ENCODE measurements at places on chromosomes 3 and 15.

DNA sequence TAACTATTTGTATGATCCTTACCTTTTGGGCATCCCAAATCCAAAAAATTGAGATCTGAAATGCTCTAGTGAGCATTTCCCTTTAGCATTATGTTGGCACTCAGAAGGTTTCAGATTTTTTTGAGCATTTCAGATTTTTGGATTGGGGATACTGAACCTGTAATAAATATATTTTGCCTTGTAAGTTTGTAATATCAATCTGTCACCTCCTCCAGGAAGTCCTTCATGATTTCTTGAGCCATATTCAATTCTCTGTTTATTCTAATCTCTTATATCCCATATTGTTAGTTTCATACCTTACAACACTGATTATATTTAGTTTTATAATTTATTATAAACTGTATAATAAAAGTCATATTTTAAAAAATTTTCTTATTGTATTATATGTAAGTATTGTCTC, 215.2 kb downstream of the BBX start:
- no peak for DNase-seq

GRCh38 chr15:91158415-91159394, 58.6 kb downstream of the SV2B start:
- DNase-seq, result no peak

DNA sequence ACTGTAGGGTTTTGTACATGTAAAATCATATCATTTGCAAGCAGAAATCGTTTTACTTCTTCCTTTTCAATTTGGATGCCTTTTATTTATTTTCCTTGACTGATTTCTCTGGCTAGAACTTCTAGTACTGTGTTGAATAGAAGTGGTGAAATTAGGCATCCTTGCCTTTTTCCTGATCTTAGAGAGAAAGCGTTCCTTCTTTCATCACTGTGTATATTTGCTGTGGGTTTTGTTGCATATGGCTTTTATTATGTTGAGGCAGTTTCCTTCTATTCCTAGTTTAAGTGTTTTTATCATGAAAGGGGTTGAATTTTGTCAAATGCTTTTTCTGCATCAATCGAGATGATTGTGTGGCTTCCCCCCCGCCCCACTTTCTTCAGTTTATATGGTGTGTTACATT, 140.9 kb downstream of the ATG7 start:
- DNase-seq, result no peak

- DNase-seq, result no peak
These were observed 12.7 kb downstream of the SPSB4 start for GRCh38 chr3:141063831-141064230.

- DNase-seq, result no peak
These were observed 16.6 kb downstream of the EAF1 start for GRCh38 chr3:15443826-15444524.

GRCh38 chr3:71725271-71725991, at the start of gene EIF4E3:
EIF4E3 (minus strand) TSS chr3:71725402; CDS start chr3:71725367, 35 bp downstream.
- DNase-seq, result no peak

DNA sequence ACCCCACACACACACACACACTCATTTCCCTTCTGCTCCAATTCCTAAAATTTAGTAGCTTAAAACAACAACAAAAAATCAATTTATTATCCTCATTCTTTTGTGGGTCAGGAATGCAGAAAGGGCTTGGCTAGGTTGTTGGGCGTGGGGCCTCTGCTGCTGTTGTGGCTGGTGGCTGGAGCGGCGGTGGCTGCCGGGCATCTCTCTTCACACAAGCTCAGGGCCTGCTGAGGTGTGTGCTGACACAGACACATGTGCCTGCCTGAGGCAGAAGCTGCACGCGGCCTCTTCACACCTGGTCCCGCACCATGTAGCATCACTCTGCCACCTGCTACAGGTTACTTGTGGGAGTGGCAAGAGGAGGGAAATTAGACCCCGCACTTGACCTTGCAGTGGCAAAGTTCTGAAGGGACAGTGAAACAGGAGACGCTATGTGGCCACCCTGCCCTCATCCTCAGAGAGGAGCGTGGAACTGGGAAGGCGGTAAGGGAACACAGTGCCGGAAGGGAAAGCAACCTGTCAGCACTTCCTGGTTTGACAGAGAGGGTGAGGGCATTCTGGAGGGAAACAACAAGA, 64.0 kb upstream of the PRR20G start:
- no peak for DNase-seq

GRCh38 chr15:28969511-28970085, 83.8 kb downstream of the APBA2 start:
- no peak for DNase-seq

- no peak for DNase-seq
These were observed at the start of gene CYP11A1 for GRCh38 chr15:74367296-74367854. CYP11A1 (minus strand) TSS chr15:74367646; CDS start chr15:74367585, 61 bp downstream.

DNA sequence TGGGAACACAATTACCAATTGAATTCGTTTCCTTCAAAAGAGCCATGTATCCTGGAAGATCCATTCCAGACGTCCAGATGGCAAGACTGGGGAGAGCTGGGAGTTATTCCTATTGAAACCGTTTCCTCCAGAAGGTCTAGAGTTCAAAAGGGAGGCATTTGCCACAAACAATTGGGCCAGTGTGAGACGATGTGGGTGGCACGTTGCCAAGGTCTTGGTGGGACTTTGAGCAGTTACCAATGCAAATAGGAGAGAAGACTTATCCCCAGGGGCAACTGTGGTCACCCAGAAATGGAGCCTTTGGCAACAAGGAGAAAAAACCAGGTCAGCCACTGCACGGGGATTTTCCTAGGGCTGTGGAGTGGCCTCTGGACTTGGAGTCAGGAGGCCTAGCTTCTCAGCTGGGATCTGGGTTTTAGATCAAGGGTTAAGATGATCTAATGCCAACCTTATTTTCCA, 29.6 kb upstream of the TLE3 start:
- no peak for DNase-seq

GRCh38 chr3:133138017-133138416, 99.8 kb downstream of the TMEM108 start:
- no peak for DNase-seq

- no peak for DNase-seq
These were observed 18.2 kb upstream of the PDIA5 start for GRCh38 chr3:123048480-123049237.

DNA sequence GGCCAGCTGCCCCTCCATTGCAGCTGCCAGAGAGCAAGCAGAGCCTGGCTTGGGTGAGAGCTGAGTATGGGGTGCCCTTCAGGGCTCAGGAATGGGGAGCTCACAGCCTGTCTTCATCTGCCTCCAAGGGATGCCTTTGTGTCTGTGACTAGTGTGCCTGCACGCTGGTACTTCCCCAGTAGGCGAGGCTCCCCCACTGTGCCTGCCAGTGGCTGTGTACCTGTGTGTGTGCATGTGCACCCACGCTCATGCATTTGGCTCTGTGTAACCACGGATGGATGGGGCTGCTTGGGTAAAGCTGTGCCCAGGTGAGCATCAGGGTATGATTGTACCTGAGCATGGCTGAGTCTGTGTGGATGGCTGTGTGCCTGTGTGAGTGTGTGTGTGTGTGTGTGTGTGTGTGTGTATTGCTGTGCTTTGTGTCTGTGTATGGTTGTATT, 2.3 kb upstream of the GRM2 start:
- no peak for DNase-seq

DNA sequence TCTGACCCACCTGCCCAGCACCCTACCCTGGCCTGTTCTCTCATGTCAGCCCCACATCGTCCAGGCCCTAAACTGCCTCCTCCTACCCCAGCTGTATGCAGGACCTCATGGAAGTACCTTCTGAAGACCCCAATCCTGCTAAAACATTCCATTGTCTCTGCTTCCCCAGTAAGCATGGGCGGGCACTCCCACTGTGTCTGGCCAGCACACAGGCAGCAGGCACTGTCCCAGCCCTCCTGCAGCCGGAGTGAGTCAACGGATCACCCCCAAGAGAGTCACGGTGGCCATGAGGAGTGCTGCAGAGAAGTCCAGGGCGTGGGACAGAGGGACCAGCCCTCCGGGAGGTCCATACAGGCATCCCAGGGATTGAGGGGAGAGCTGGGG, 36.4 kb upstream of the SLCO2A1 start:
- DNase-seq, result no peak

DNA sequence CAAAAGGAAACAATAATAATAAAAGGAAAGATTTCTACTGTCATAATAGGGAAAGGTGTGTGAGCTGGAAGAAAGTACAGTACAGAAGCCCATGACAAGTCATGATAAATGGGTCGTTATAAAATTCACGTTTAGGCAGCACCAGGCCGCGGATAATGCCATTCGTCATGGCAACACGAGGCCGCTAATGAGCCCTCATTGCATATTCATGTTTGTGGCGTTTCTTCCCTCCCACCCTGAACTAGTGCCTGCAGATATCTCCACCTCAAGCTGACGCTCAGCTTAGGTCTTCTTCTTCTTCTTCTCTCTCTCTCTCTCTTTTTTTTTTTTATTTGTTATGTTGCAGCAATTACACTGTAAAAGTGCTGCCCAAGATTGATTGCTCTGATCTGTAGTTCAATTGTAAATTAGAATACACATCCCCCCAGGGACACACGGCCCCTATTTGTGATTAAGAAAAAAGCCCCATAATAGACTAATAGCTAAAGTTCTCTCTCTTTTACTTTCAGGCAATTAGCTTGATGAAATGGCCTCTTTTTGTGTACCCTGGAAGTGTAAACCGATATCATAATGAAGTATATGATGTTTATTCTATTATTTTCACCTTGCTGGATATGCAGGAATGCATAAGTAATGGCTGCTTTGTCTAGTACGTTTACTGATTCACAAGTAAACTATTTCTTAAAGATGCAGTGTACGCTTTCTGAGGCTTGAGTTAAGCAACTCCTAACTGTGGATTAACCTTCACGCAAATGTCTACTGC, 61.9 kb upstream of the NR2F2 start:
- no peak for DNase-seq

GRCh38 chr15:31867536-31868442, 162.5 kb upstream of the CHRNA7 start:
- peak; percentile 38 for DNase-seq

DNA sequence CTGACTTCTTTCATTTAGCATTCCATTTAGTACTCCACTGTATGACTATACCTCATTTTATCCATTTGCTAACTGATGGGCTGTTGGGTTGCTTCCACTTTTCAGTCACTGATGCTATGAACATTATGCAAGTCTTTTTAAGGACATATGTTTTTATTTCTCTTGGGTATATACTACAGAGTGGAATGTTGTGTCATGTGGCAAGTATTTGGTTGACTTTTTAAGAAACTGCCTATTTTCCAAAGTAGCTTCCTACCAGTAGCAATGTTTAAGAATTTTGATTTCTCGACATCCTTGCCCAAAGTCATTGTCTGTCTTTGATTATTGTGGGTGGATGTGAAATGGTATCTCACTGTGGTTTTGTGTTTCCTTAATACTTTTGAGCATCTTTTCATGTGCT, 110.1 kb upstream of the TPM1 start:
- no peak for DNase-seq

- no peak for DNase-seq
These were observed 85.5 kb upstream of the ROBO2 start for GRCh38 chr3:76954412-76954811.

GRCh38 chr3:136075811-136076210, 110.3 kb downstream of the PPP2R3A start:
- no peak for DNase-seq

- no peak for DNase-seq
These were observed 52.7 kb upstream of the SPATA12 start for GRCh38 chr3:57007521-57008460.

GRCh38 chr3:17218587-17218986, 333.8 kb downstream of the PLCL2 start:
- DNase-seq, result no peak

- no peak for DNase-seq
These were observed 111.3 kb downstream of the MEGF11 start for GRCh38 chr15:66142285-66142684.

- no peak for DNase-seq
These were observed 64.5 kb upstream of the ZNF280D start for GRCh38 chr15:56797720-56798275.

DNA sequence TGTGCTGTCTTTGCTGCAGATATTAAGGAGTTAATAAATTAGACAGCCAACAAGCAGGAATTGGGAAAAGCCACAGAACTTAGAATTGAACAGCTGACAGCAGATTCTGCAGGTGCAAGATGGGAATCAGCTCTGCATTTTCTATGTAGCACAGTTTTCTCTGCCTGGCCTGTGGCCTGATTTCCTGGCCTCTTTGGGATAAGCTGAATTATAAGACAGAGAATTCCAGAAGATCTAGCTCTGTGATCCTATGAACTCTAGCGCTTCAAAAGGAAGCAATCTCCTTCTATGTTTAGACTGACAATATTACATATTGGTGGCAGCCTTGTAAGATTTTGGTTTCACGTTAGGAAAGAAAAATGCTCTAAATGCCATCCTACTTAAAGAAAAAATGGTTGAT, 24.0 kb upstream of the SOX2 start:
- DNase-seq, result no peak

GRCh38 chr3:157225001-157225400, 65.1 kb upstream of the CCNL1 start:
- DNase-seq, result no peak

All from T-helper 2 cell (primary cell).